ENCODE measurements at places on chromosomes 11 and 22.

- DNase-seq, result no peak
Measured at GRCh38 chr11:101453682-101454081, 130.1 kb downstream of the TRPC6 start.

- DNase-seq, result no peak
Measured at GRCh38 chr22:27159016-27159415, 501.6 kb downstream of the MIAT start.

- DNase-seq, result no peak
Measured at GRCh38 chr11:78622666-78623065, 48.0 kb upstream of the NARS2 start.

GRCh38 chr11:88480223-88480622, 142.7 kb upstream of the CTSC start:
- DNase-seq, result no peak

GRCh38 chr11:27722953-27723344, 22.7 kb upstream of the BDNF start:
- DNase-seq, result no peak

GRCh38 chr11:63553759-63554158, 9.4 kb downstream of the PLAAT2 start:
- peak; percentile 41 for DNase-seq

DNA sequence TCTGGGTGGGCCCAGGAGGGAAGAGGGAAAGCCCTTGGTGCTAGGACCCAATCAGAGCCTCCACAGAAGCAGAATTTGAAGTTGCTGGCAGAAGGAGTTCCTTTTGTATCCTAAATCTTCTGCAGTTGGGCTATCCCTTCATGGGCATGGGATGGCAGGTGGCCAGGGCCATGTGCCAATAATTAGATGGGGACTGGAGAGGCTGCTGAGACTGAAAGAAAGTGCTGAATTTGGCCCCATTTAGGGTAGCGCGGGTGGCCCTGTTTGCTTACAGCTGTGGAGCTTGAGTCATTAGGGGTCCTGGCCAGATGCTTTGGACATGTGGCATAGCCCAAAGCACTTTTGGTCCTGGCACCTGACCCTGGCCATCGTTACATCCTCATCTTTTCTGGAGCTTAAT, 27.1 kb downstream of the PARVA start:
- DNase-seq, result no peak
